ENCODE measurements at places on chromosomes 12 and 14.
A peak's percentile ranks its signal among the peaks of the same experiment; 100 is the strongest.

DNA sequence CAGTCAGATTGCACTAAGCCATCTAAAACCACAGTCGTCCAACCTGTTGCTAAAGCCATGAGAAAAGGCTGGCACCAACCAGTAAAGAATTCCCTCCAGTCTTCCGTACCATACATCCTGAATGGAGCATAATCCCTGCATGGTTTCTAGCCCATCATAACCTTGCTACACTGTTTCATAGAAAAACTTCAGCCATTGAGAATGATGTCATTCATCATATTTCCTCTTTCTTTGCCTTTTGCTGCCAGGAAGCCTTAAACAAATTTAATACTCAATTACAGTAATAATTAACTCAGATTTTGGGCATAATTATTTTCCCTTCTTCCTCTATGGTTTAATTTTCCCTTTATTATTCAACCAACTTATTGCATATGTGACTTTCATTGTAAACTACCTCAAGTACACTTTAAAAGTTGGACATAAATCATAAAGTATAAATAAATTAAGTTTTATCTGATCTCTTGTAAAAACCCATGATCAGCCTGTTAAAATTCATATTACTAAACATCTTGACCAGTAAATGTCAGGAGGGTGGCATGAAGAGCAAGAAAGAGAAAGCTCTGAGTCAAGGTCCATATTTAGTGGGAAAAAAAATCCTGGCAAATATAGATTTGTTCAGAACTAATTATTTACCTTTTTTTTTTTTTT is 264.7 kb downstream of the ZFP36L1 start:
- no peak for DNase-seq

DNA sequence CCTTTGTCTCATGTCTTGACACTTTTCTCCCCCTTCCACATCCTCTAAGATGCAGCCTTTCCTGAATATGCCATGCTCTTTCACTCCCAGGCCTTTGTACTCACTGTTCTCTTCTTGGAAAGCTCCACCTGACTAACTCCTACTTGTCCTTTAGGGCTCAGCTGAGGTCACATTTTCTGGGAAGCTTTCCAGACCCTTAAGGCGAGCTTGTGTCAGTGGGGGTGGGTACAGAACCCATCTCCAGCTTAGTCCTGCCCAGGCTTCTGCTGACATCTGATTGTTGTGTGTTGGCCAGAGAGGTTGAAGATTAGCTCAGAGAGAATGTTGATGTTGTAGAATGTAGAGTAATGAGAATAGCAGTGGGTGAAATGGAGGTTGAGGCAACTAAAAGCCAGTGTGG is 2.9 kb upstream of the TSFM start:
- DNase-seq = peak; percentile 16

- DNase-seq = no peak
Observed at GRCh38 chr12:5487948-5488625, 56.2 kb downstream of the NTF3 start.

- peak; percentile 17 for DNase-seq
Observed at GRCh38 chr12:42091769-42092168, 52.9 kb downstream of the GXYLT1 start.

GRCh38 chr12:100267603-100268281 is 765 bp downstream of the SCYL2 start:
- peak; percentile 68 for DNase-seq

- no peak for DNase-seq
Observed at GRCh38 chr14:49549881-49550280, 36.3 kb downstream of the RPS29 start.

DNA sequence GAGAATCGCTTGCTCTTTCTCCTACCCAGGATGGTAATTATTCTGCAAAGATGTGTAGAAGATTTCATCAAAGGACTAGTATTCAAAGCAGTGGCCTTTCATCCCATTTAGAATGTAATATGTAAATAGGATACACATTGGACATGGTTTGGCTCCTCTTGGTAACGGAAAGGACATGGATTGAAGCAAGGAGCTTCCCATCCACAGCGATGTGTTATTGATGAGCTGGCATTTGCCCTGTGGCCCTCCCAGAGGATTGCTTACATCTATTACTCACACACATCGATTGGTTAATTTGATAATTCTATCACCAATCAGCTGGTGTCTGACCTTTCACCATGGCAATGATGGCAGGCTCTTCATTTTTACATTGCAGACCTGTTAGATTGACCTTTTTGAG is 458.4 kb downstream of the EGLN3 start:
- no peak for DNase-seq

DNA sequence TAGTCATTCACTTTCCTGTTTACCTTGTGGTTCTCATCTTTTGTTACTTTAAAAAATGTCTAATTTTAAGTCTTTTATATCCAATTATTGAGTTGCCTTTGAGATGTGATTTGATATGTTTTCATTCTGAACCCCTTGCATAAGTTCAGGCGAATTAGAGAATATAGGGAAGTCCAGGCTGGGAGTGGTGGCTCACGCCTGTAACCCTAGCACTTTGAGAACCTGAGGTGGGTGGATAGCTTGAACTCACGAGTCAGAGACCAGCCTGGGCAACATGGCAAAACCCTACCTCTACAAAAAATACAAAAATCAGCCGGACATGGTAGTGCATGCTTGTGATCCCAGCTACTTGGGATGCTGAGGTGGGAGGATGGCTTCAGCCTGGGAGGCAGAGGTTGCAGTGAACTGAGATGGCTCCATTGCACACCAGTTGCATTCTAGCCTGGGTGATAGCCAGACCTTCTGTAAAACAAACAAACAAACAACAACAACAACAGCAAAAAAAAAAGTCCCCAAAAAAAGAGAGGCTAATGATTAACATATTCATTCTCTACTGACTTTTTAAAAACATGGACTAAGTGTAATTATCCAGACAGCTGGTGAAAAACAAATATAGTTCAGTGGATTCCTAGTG is 451.1 kb upstream of the RGS6 start:
- no peak for DNase-seq

DNA sequence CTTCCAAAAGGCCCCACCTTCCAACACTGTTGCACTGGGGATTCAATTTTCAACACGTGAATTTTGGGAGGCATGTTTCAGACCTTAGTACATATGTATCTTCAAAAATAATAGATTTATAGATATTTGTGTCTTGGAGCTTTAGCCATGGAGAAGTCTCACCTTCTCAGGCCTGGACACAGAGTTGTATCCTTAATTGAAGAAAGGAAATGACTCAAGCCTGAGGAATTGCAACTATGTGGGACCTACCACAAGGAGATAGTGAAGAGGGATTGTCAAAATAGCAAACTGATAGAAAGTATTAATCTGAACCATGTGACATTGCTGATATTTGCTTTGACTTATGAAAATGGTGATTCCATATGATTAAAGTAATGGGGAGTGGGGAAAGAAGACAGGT is 89.8 kb downstream of the ACSS3 start:
- DNase-seq = no peak

- peak; percentile 33 for DNase-seq
Observed at GRCh38 chr12:104578453-104578852, 121.7 kb downstream of the CHST11 start.

GRCh38 chr12:2627835-2628191 is 167.0 kb upstream of the FKBP4 start:
- no peak for DNase-seq

DNA sequence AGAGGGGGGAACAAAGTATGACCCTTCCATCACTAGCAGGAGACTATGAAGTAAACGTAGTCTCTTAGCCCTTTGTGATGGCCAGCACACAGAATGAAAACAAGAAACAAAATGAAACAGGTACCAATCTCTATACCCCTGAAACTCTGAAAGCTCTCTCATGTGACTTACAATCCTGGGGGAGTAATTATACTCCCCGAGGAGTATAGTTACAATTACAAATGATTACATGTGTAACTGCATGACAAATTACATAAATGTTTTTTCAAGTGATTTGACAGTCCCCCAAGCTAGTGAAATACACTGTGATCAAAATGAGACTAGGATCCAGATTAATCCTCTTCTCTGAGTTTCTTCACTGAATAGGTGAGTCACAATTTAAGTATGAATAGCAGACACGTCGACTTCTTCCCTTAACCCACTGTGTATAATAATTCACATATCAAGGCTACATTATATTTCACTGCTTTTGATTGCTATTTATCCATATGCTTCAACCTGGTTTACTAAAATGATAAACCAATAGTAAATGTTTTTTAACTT is 74.0 kb downstream of the SPTSSA start:
- DNase-seq = no peak

- no peak for DNase-seq
Observed at GRCh38 chr12:109466305-109466704, 10.8 kb downstream of the KCTD10 start.

GRCh38 chr14:102913341-102914211 is 8.9 kb upstream of the AMN start:
- DNase-seq = no peak

DNA sequence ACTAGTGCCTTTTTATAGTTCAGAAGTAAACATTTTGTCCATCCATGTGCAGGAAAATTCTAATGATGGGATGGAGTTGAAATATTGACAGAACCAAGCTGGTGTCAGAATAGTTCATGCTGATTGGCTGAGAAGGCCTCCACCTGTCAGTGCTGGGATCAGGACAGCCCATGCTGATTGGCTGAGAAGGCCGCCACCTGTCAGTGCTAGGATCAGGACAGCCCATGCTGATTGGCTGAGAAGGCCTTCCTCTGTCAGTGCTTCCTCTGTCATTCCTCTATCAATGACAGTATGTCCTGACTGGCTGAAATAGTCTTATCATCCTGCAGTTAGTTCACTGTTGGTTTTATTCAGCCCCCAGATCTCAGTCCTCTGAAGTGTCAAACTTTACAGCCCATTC is 95.7 kb downstream of the PPP2R5C start:
- peak; percentile 49 for DNase-seq

GRCh38 chr12:90836689-90837088 is 118.3 kb downstream of the CCER1 start:
- DNase-seq = no peak

DNA sequence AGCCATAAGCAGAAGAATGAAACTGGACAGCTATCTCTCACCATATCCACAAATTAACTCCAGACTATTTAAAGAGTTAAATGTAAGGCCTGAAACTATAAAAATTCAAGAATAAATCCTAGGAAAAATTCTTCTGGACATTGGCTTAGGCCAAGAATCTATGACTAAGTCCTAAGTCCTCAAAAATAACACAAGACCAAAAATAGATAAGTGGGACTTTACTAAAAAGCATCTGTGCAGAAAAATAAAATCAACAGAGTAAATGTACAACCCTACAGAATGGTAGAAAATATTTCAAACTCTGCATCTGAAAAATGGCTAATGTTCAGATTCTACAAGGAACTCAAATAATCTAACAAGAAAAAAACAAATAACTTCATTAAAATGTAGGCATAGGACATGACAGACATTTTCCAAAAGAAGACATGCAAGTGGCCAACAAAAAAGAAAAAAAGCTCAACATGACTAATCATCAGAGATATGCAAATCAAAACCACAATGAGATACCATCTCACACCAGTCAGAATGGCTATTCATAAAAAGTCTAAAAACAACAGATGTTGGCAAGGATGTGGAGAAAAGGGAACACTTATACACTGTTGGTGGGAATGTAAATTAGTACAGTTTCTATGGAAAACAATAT is 61.0 kb upstream of the PPFIA2 start:
- DNase-seq = no peak

- DNase-seq = no peak
Observed at GRCh38 chr12:96810477-96810876, 96.6 kb upstream of the NEDD1 start.

- no peak for DNase-seq
Observed at GRCh38 chr14:89248411-89249064, 168.5 kb downstream of the FOXN3 start.

- DNase-seq = no peak
Observed at GRCh38 chr12:101323255-101323654, 43.4 kb downstream of the UTP20 start.

- DNase-seq = no peak
Observed at GRCh38 chr12:57954768-57955167, 13.4 kb downstream of the ATP23 start.

DNA sequence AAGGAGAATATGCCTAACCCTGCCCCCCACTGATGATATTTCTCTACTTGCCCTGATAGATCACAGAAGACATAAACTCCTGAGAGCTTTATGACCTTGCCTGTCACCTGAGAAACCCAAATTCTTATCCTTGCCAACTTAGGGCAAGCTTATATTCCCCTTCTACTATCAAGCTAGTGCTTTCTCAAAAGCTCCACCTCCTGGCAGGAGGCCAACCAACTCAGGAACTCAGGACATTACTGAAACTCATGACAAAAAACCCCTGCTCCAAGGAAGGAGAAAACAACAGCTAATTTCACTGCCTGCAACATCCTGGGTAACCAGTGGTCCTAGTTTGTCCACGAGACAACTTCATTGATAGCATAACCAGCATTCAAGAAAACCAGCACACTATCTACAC is 60.9 kb upstream of the FSCB start:
- no peak for DNase-seq

- DNase-seq = no peak
Observed at GRCh38 chr14:34835312-34835711, 39.8 kb downstream of the BAZ1A start.

GRCh38 chr14:33493266-33493665 is 457.6 kb downstream of the EGLN3 start:
- DNase-seq = no peak

DNA sequence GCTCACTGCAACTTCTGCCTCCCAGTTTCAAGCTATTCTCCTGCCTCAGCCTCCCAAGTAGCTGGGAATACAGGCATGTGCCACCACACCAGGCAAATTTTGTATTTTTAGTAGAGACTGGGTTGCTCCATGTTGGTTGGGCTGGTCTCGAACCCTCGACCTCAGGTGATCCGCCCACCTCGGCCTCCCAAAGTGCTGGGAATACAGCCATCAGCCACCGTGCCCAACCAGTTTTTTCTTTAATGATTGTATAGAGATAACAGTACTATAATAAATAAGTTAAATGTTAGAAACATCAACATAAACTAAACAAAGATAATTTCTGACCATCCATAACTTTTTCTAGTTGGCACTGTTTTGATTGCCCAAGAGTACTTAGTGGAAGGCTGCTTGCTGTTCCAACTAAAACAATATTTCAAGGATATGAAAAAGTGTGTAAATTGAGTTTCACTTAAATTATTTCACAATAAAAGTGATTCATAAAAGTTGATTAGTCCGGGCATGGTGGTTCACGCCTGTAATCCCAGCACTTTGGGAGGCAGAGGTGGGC is 5.6 kb downstream of the GON7 start:
- no peak for DNase-seq

DNA sequence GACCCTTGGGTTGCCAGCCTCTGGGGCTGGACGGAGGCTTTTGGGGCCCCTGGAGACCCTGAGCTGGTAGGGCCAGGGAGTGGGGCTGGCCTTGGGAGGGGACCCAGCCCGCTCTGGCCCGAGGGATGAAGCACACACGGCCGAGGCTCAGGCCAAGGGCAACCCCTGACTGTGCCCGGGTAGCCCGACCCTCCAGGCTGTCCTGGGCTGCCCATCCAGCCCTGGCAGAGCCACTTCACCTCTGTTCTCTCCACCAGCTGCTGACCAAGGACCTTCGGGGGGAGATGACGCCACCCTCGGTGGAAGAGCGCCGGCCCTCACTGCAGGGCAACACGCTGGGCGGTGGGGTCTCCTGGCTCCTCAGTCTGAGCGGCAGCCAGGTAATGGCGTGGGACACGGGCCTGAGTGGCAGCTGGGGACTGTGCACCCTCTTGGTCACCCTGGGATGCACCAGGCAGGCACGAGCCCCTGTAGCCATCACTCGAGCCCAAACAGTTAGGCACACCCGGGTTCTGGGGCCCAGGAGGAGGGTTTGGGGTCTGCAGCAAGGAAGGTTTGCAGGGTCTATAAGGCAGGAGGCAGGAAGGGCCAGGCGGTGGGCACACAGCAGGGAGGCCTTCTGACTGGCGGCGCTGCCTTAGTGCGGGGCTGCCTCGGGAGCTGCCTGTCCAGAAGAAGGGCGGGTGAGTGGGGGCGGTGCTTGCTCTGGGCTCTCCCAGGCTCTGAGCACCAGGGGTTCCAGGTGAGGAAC is 19.7 kb downstream of the ASPG start:
- DNase-seq = no peak

Measured in erythroblast (primary cell).